Fibroblast of skin of back (primary cell): ENCODE measurements at places on chromosomes 3 and 15.

DNA sequence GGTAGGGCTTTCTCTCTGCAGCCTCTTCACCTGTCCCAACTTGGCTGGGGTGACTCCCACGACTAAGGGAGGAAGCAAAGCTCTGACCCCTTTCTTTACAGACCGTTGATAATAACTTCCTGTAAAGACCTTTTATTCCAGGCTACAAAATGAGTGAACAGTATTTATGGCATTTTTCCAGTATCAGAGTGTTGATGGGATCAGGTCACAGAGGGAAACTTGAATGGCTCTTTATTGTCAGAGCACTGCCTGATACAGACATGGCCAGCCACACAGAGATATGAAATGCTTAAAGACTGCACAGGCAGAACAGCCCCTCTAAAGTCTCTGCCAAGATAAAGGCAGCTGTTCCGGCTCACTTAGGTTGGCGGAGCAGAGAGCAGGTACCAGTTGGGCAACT lies 1033.9 kb upstream of the NR2F2 start:
- DNase-seq = no peak

GRCh38 chr3:149776170-149776569 lies 16.2 kb downstream of the ANKUB1 start:
- peak; percentile 16 for DNase-seq

- DNase-seq = peak; percentile 43
Observed at GRCh38 chr3:69033470-69033869, 18.7 kb downstream of the TMF1 start.

- no peak for DNase-seq
Observed at GRCh38 chr3:15499536-15499935, 22.0 kb downstream of the COLQ start.

DNA sequence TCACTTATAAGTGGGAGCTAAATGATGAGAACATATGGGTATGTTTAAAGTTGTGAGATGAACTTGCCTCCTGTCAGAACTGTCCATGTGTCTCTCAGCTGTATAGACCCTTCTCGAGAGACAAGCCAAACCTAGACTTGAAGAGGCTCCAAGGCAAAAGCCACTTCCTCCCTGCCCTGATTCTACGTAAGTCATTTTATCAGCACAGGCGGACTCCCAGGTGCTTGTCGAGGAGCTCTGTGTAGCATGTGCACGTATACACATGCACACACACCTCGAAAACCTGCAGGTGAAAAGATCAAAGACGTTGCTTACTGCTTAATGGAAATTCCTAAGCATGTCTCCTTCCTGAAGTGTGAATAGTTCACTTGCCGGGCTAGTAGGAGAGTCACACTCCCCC lies 5.6 kb upstream of the CLEC3B start:
- DNase-seq = no peak

DNA sequence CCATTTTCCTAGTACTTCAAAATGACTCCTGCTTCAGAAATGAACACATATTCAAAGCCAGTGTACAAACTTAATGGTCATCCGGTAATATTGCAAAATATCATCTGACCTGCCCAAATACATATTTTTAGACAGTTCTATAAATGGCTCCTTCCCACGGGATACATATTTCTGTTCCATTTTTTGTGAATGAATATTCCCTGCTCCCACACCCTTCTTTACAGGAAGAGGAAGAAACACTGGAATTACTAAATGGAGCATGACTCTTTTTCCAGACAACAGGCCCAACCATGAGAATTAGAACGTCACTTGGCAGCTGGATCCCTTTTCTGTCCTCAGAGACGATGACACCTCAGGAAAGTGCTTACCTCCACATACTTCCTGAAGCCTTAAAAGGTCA lies 38.0 kb upstream of the CBLB start:
- DNase-seq = peak; percentile 95

GRCh38 chr3:43231276-43232000 lies 54.9 kb upstream of the SNRK start:
- peak; percentile 67 for DNase-seq

DNA sequence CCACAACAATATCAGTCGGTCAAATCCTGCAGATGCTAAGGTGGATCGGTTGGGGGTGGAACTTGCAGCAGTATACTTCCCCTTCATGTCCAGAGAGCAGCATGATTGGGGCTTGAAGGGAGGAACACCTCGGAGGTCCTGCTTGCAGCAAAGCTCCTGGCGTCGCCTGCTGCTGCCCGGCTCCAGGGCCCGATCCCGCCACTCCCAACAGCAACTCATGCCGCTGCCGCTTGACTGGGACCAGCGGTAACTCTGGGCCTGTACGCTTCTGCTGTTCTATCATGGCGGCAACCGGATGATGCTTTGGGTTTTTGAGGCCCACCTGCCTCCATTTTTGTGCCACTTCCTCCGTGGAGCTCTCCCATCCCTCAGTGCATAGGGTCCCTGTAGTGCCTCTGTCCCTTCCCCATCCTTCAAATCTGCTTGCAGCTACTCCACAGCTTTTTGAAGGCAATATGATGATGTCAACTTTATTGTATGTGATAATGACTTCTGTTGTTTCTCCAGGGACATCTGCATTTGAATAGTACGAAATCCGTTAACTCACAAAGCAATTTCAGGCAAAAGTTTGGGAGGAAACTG lies 56.3 kb downstream of the KCNAB1 start:
- DNase-seq = no peak

DNA sequence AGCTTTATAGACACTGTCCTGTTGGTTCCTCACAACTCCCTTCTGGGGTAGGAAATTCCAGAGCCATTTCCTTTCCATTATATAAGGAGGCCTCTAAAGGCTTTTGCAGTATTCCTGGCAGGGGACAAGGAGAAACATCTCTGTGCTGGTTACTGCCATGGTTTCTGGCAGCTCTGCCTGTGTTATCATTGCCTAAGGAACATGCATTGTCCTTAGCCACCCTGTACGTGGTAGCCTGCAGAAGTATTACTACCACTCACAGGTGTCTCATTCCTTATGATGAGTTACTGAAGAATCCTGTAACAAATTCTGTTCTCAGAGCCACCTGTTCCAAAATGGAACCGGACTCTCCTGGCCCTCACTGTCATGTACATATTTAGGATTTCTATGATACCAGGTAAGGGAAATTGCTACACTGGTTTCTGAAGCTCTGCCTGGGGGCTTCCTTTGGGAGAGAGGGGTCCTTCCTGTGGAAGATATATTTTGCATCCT lies 58.0 kb downstream of the UMPS start:
- DNase-seq = no peak

GRCh38 chr3:29447946-29448627 lies 167.2 kb downstream of the RBMS3 start:
- DNase-seq = no peak

DNA sequence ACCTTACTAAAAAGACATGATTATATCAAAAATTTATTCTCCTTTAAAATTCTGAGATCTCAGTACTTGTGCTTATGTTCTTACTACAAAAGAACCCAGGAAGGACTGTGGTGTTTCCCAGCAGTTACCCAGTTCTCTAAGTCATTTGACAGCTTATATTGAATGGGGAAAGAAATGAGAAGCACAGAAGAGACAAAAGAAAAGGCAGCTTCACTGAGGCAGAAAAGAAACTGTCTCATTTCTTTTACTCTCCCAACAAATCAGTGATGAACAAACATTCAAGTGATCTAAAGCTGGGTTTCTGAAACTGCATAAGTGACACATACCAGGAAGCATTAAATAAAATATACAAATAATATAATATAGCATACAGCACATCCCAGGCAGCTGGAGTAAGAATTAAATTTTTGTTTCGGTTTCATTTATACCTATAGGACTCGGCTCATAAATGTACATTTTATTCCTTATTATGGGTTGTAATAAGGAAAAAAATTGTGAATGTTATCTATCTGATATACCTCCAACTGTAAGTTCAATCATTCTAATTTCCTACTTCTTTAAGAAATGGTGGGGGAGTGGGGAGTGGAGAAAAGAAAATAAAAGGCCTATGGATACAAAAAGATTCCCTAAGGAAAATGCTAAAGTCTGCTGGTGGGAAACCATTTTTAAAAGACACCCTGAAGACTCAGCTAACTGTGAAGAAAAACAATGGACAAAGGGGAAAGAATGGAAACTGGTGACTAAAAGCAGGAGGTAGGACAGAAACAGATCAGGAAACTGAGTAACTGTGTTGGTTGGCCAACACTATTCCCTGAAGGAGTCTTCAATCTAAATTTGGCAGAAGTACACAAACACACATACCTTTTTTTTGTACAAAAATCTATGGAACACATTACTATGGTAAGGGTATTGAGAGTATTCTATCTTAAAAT lies 156.8 kb downstream of the TBC1D5 start:
- no peak for DNase-seq

GRCh38 chr3:31613177-31613576 lies 80.5 kb downstream of the STT3B start:
- DNase-seq = no peak

DNA sequence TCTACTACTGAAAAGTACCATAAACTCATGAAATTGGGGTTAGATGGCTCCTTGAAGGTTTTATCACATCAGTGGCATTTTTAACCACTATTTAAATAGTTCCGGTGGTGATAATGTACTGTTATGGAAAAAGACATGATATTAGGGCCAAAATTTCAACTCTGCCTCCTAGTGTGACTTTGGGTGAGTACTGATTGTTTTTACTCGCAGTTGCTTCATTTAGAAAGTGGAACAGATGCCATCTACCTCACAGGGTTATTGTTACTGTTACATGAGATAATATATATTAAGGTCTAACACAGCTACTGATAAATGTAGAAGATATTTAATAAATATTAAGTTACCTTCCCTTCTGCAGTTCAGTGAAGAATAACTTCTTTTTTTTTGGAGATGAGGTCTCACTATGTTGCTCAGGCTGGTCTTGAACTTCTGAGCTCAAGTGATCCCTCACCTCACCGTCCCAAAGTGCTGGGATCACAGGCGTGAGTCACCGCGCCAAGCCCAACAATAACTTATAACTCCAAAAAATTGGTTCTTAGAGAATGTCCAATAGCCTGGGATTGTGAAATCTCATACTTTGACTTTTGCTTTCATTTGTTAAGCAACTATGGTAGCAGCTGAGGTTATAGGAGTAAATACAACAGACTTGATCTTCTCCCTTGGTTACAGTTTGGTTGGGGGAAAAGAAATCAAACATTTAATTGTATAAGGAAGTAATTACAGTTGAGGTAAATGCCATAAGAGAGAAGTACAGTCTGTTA lies 48.3 kb downstream of the MEF2A start:
- no peak for DNase-seq

DNA sequence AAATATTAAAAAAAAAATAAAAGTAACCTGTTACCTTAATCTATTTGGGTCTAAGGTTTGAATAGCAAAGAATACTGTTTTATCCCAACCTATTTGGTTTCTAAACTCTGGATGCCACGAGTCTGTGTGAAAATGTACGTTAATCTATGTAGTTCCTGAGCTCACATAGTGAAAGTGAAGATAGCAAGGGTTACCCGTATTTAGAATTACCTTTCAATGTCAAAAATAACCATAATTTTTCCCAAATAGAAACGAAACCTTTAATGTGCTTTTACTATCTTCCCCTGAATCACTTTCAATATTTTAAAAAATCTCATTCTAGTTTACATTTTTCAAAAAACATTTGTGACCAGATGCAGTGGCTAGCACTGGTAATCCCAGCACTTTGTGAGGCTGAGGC lies 5.8 kb upstream of the USP50 start:
- no peak for DNase-seq

DNA sequence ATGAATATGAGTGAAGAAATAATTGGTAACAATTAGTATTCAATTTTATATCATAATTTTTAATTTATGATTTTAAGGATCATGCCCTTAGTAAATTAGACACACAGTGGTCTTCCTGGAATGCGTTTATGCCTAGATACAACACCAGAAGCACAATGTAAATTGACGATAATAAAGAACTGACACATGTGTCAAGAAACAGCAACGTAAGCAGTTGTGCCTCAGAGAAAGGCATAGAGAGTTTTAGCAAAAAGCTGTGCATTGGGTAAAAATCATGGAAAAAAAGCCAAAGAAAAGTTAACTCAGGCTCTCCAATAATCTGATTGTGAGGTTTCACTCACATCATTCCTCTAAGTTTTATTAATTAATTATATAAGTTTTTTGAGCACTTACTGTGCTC lies 37.0 kb upstream of the CNTN6 start:
- DNase-seq = no peak

DNA sequence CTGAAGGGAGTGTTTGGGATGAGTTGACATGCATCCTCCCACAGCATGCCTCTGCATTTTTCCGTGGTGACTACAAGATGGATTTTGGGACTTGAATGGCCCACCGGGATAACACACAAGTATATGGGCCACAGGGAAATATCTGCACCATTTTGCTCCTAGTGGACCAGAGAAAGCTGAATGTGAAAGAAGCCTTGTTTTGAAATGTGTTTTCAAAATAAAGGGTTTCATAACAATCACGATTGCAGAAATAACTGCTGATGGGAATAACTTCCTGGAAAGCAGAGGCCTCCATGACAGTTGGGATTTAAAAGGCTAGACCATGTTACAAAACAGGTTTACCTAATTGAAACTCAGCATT lies 77.5 kb upstream of the PRR23C start:
- DNase-seq = peak; percentile 66

- no peak for DNase-seq
Observed at GRCh38 chr3:171163101-171164066, 136.9 kb upstream of the SLC2A2 start.

DNA sequence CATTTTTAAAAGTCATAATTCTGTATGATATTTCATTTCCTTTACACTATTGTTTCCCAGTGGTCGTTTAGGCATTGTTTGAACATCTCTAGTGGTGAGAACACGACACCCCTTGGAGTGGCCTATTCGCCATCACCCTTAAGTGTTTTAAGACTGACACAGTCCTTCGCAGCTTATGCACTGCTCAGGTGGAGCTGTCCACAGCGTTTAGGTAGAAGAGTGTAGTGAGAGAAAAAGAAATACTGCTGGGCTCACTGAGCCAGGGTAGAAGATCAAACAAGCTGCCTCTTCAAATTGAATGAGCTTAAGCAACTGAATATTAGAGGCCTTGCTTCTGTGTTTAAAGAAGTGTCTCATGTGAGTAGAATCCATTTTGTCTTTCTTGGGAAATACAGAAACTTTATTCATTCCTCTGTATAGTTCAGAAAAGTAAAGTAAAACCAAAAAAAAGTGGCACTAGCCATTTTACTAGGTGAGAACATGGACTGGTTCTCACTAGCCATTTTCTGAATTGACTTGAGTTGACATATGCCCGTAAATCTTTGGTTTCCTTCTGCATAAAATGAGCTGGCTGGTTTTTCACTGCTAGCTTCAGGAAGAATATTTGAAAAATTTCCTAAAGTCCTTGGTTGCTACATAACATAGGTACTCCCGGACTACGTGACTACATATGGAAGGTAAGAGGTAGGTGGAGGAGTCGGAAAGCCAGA lies 155.9 kb downstream of the P3H2 start:
- DNase-seq = no peak

GRCh38 chr3:128970740-128971047 lies 23.2 kb downstream of the CFAP92 start:
- no peak for DNase-seq

- peak; percentile 40 for DNase-seq
Observed at GRCh38 chr3:147816752-147817151, 407.6 kb downstream of the ZIC1 start.

GRCh38 chr15:41886741-41887140 lies 7.1 kb downstream of the SPTBN5 start:
- no peak for DNase-seq

- no peak for DNase-seq
Observed at GRCh38 chr15:25056484-25057425, 102.0 kb downstream of the SNRPN start.

GRCh38 chr15:24823473-24823872 lies 131.3 kb upstream of the SNRPN start:
- DNase-seq = peak; percentile 7

- no peak for DNase-seq
Observed at GRCh38 chr15:74259821-74260607, 23.9 kb downstream of the CCDC33 start.
